GM18507 (cell line): ENCODE measurements at places on chromosomes 16 and 17.

DNA sequence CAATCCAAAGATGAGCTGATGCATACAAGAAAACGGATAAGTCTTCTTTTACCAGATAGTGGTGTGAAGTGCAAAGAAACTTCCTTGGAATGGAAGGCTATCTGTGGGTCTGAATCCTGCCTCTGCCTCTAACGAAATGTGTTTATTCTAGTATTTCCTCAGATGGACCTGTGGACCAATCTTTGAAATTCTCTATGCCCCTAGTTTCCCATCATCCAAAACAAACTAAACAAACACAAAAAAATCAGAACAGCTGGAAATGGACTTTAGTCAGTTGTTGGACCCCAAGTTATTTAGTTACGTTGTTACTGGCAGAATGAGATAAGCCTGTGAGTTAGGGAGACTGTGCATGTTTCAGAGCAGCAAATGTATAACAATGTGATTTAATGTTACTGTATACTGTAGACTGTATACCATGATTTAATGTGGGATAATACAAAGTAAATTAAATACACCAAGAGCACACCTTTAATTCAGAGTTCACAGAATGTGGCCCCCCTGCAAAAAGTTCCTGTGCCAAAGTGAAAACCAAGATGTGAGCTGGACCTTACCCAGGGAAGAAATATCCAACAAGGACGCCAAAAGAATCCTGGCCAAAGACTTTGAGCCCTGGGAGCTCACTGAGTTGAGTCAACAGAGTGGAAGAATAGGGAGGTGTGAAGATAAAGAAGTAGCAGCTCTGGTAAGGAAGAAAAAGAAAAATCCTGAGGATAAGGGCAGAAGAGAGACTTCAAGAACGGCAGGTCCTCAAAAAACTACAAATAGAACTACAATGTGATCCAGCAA is 255.2 kb downstream of the CNTNAP4 start:
- no peak for DNase-seq

DNA sequence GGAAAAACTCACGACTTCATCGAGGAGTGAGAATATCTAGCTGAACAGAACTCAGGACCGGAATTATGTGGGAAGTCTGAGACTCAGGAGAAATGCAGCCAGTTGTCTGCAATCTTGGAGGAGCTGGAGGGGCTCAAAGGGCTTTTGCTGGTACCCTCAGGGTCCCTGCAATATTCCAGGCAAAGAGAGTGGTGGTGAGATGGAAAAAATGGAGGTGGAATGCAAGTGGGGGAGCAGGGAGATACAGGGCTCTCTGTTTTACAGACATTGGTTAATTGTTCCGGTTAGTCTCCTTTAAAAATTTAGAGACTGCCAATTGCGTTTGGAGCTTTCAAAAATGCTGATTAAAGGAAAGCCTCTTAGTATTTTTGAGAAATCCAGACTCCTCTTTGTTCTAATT is 18.2 kb upstream of the HP start:
- DNase-seq: no peak

DNA sequence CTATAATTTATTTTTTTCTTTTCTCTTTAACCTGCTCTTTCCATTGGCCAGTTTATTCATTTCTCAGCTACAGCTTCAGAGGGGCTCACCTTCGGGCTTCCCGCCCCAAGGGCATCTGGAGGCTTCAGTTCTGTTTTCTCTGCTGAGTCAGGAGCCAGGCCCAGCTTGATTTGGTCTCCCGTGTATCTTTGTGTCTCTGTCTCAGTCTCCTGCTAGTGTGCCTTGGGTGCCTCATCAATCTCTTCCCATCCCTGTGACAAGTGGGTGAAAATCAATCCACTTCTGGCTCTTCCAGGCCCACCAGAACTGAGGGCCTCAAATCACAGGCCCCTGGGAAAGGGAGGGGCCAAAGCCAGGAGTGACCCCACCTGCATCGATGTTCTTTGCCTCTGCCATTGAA is 72.1 kb downstream of the CCDC182 start:
- DNase-seq: no peak

GRCh38 chr16:65102326-65102725 is 19.5 kb downstream of the CDH11 start:
- DNase-seq: no peak

DNA sequence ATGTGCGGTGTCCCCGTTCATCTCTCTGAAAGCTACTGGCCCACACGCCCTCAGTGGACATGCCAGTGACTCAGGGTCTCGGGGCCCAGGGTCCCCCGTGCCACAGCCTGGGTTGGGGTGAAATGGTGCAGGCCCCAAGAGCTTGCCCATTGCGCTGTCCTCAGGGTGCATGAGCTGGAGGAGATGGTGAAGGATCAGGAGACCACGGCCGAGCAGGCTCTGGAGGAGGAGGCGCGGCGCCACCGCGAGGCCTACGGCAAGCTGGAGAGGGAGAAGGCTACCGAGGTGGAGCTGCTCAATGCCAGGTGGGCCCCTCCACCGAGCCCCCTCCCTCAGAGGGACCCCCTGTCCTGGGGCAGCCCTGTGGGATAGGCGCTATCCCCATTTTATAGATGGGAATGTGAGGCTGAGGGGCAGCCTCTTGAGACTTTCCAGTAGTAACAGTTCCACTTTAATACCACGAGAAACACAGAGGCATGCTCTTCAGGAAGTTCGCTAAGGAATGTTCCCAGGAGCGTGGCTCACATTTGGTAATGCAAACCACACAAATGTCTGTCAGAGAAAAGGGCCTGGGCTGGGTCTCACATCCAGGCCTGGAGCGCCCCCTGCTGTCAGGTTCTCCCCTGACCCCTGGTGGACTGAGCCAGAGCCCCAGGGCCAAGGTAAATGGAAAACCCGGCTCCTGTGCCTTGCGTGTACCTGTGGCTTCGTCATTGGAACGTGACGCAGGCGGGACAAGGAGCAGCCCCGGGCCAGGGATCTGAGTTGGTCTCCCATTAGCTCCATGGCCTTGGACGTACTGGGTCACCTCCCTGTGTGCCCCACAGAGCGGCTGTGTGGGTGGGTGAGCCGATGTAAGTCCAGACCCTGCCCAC is 133.7 kb downstream of the RAB11FIP4 start:
- DNase-seq: peak; percentile 67

- no peak for DNase-seq
Observed at GRCh38 chr17:41986634-41987033, 20.0 kb downstream of the CNP start.

- no peak for DNase-seq
Observed at GRCh38 chr17:69062860-69063581, 2.3 kb upstream of the ABCA9 start.

- DNase-seq: no peak
Observed at GRCh38 chr16:24526701-24527495, 12.5 kb upstream of the RBBP6 start.

- DNase-seq: no peak
Observed at GRCh38 chr16:82738699-82739098, 111.9 kb downstream of the CDH13 start.

GRCh38 chr17:2405247-2405926 is 4.5 kb upstream of the MNT start:
- DNase-seq: no peak
